Tongue (tissue), 3 donors: ENCODE measurements at places on chromosomes 6 and 20. TPM values are rescaled to one million over a fixed set of nuclear protein-coding genes. Genes with fewer than 3 reads are reported as not detected.

DNA sequence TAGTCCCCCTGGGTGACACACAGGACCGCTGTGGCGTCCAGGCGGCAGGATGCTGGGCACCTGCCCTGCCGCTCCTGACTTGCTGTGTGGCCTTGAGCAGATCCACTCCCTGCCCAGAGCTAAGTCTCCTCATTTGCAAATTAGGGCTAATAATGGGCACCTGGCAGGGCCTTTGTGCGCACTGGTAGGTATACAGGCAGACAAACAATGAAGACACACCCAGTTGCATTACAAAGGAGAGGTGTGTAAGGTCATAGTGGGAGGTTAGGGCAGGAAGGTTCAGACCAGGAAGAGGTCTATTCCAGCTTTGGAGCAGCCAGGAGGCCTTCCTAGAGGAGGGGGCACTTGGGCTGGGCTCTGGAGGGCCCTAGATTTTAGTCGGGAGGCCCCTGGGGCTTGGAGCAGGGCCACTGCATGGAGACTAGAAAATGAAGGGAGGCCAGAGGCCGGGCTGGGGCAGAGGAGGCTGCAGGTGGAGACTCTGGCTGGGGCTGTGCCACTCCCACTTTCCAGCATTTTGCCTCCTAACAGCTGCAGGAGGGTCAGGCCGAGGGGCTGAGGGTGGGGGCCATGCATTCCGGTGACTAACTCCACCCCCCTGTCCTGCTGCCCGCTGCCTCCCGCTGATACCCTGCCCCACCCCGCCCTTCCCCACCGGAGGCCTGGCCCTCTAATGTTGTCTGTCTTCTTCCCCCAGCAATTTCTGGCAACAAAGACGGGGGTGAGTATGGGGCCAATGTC is 28.5 kb downstream of the MYH7B start:
- DNase-seq, result peak; percentile 55

DNA sequence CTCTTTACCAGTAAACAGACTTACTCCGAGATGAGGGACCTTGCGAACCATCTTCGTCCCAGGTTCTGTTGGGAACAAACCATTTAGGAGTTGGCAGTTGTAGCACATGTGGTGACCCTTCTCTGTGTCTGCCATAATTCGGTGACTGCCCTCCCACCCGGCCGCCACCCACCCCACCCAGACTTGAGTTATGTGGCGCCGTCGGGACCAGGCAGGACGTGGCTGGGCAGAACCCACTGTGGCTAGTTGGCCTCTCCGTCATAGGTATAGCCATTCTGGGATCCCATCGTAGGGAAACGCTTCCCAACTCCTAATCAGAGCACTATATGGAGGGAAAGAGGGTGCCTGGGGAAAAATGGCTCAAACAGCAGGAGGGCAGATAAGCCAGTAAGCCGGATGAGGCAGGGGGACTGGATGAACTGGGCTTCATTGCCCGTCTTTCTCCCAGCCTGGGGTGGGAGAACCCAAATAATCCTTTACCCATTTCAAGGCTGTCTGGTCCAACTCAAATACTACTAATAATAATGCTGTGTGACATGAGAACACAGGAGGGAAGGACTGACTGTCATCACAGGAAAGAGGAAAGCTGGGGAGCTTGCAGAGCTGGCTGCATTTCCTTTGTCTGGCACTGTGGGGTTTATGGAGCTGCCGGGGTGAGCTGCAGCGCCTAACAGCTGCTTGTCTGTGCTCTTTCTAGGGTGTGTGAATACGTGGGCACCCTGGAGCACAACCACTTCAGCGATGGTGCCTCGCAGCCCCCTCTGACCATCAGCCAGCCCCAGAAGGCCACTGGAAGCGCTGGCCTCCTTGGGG is 73.0 kb upstream of the PBOV1 start:
- no peak for DNase-seq

DNA sequence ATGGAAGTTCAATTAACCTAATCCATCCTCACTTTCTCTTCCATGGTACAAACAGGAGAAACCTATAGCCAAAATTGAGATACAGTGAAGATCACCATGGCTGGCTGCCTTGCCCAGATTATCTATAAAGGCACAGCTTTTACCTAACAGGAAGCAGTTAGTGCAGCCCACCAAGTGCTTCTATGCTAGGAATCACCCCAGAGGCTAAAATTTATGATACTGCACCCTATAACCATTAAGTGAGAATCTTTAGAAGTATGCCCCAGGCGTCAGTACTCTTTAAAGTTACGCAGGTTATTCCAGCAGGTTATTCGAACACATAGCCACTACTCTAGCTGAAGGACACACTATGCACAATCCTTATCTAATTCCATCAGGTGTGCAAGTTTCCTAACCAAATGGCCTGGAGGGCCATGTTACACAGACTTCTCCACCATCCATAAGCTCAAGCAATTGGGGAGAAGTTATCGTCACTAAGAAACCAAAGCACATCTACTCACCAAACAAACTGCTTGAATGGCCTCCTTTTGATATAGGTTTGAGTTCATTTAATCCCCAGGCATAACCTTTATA is 43.1 kb downstream of the MAN1A1 start:
- DNase-seq, result no peak

- DNase-seq, result no peak
These were observed 19.8 kb downstream of the HLA-E start for GRCh38 chr6:30508890-30509736.

- DNase-seq, result no peak
These were observed 228.8 kb downstream of the HACE1 start for GRCh38 chr6:104630955-104631354.

- no peak for DNase-seq
These were observed 23.0 kb downstream of the PHACTR3 start for GRCh38 chr20:59627298-59627697.

GRCh38 chr20:38350879-38351775 is 4.8 kb downstream of the LBP start:
- DNase-seq, result no peak

- DNase-seq, result no peak
These were observed 38.0 kb downstream of the CD40 start for GRCh38 chr20:46156065-46156464.

DNA sequence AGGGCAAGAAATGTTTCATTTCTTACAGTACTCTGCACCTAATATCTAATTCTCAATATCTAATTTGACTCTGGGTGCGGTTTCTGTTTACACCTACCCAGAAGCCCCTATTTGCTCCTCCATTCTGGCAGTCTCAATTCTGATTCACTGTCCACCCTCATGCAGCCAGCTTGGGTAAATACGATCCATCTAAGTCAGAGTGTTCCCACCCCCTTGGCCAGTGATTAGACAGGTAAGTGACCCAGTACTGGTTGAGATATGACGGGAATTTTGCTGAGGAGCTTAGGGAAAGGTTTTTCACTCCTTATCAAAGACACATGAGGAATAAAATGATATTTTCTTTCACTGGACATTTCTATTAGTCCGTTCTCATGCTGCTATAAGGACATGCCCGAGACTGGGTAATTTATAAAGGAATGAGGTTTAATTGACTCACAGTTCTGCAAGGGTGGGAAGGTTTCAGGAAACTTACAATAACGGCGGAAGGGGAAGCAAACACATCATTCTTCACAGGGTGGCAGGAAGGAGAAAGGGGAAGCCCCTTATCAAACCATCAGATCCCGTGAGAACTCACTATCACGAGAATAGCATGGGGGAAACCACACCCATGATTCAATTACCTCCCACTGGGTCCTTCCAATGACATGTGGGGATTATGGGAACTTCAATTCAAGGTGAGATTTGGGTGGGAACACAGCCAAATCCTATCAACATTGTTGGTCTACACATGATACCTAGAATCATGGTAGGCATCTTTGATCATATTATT is 29.4 kb downstream of the GLO1 start:
- no peak for DNase-seq

DNA sequence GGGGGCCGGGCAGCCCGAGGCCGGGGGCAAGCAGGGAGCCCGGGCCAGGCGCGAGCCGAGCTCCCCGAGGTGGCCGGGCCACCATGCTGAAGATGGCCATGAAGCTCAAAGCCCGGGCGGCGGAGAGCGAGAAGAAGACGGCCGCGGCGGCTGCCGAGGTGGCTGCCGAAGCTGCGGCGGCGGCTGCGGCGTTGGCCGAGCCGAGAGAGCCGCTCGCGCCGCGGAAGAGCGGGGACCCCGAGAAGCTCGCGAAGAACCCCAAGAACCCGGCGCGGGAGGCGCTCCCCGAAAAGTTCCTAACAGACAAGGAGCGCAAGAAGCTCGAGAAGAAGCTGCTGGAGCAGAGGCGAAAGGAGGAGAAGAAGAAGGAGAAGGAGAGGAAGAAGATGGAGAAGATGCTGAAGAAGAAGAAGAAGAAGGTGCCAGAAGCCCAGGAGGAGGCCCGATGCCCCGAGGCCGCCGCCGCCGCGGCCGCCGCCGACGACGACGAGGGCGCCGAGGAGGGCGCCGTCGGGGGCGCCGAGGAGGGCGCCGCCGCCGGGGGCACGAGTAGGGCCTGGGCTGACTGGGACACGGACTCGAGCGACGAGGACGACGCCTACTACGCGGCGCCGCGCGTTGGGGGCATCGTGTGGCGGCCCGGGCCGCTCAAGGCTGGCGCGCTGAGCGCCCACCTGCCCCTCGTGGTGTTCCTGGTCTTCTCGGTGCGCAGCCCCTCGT is 37.4 kb downstream of the GNAS start:
- DNase-seq, result no peak

- DNase-seq, result no peak
These were observed 150.8 kb downstream of the CDC5L start for GRCh38 chr6:44538131-44538806.

GRCh38 chr20:10731190-10731965 is 57.6 kb upstream of the JAG1 start:
- DNase-seq, result no peak

- DNase-seq, result no peak
These were observed 46.8 kb downstream of the RANBP9 start for GRCh38 chr6:13664703-13665352.

Gene MUC21
- total RNA-seq, result 6.9 TPM

Gene CDC5L
- total RNA-seq, result 38.5 TPM

Gene RPS6KA2
- total RNA-seq, result 33.2 TPM

Gene EFCAB8
- 2.3 TPM for total RNA-seq

Gene CALHM5
- total RNA-seq, result 1.9 TPM

Gene PARD6B
- 3.2 TPM for total RNA-seq

Gene TSPO2
- 1.4 TPM for total RNA-seq

Gene SSR1
- 60.5 TPM for total RNA-seq
